Stimulated activated CD4-positive, alpha-beta T cell treated with anti-CD3 and anti-CD28 coated beads, Interleukin-15, amount 100 ng/mL, for 24 hours (primary cell): ENCODE measurements at places on chromosomes 5 and 9.

DNA sequence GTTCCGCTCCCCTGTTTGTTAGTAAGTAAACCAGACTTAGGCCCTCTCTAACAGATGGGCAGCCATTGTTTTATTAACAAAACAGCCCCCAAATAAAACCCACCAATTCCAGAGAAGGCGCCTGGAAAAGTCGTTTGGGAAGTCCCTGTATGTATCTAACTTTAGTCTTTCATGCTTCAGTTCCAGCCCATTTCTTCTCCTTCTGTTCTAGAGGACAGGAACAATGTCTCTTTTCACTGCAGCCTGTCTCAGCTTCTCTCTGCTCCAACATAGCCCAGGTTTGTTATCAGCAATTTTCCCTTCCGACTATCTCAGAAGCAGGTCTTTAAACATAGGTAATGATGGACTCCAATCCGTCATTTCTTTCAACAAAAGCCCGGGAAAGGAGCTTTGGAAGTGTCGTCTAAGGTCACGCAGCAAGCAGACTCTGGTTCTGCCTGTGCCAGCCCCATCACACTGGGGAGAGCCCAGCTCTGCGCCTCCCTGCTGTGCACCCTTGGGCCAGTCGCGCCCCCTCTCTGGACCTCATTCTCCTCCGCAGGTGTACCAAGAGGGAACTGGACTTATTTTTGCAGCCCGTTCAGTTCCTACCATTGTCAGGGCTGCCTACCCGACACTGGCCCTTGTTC lies 9.6 kb upstream of the AKNA start:
- DNase-seq = no peak

- no peak for DNase-seq
Observed at GRCh38 chr5:135094339-135095051, 60.5 kb upstream of the PITX1 start.

DNA sequence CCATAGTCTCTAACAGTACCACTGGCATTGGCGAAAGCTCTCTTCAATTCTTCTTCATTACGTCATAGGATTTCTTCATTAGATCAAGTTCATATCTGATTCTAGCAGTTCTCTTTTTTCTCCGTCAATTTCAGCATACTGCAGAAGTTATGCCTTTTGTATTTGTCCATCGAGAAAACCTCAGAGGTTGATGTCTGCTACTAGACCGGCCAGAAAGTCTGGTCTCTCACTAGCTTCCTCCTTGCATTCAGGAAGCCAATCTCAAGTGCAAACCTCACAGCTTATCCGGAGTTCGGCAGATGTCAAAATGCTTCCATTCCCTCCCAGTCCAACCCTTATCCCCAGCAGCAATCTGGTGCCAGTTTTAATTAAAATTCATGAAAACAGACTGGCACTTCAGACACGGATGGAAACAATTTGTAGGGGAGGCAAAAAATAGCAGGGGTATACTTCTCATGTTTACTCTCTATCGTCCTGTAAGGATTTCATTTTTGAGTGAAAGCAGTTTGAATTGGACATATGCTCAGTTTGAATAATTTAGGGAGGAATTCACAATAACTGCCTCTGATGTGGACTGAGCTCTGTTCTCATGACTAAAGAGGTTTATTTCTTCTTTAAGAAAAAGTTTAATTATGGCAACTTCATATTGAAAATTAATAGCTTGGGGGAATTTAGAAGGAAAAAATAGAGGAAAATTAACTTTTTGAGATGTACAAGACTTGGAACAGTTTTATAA lies 56.4 kb upstream of the TMC1 start:
- DNase-seq = no peak

DNA sequence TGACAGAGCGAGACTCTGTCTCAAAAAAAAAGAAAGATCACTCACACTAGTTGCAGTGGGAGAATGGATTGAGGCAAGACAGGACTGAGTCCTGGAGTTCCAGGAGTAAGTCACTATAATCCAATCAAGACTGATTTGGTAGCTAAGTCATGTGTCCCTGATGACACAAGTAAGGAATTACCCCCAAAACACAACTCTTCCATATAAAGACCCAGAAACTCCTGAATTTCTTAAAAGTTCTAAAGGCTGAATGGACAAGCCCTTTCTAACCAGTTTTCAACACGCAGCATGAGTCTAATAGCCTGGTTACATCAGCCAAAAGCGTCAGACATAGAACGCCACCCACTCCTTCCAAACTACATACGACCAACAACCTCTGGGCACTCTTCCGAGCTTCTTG lies 2.5 kb downstream of the ZFP62 start:
- DNase-seq = no peak

DNA sequence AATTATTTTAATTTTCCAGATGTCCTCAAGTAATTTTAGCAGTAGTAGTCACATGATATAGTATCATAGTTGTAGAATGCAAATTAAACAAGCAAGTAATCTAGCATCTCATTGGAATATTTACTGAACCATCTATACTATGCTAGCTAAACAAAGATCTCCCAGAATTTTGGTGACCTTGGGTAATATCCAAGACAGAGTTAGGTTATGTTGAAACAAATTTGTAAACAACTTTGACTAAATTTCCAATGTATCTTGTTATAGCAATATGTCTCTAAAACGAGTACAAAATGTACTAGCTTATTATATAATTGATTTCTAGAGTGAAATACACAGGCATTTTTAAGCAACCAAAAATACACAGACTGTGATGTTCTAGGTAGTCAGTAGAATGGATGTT lies 41.5 kb downstream of the VCAN start:
- DNase-seq = no peak

- DNase-seq = no peak
Observed at GRCh38 chr5:10445352-10445751, 3.7 kb downstream of the ROPN1L start.

GRCh38 chr5:113128082-113128481 lies 151.5 kb downstream of the DCP2 start:
- DNase-seq = no peak

DNA sequence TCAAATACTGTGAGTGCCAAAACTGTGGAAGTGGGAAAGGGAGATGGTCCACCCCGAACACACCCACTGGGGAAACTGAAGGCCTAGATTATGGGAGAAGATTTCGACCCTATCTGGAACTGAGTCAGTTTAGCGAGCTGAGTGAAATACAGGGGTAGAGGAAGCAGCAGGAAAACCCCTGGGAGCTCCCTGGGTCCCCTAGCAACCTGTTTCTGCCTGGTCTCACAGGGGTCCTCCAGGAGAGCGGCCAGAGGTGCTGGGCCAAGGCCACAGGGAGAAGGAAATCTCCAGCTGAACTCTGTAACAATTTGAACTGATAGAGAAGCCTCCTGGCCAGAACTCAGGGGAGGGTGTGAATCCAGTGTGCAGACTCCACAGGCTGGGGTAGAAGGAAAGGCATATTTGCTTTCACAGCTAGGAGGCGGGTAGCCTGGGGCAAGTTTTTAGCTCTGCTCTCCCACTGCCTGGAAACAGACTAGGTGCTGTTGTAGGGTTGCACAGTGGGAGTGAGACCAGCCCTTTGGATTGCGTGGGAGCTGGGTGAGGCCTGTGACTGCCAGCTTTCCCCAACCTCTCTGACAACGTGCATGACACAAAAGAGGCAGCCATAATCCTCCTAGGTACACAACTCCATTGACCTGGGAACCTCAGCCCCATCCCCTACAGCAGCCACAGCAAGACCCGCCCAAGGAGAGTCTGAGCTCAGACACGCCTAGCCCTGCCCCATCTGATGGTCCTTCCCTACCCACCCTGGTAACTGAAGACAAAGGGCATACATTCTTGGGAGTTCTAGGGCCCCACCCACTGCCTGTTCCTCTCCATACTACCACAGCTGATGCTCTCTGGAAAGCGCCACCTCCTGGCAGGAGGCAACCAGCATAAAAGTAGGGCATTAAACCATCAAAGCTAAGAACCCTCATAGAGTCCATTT lies 78.8 kb upstream of the GPBP1 start:
- peak; percentile 21 for DNase-seq

DNA sequence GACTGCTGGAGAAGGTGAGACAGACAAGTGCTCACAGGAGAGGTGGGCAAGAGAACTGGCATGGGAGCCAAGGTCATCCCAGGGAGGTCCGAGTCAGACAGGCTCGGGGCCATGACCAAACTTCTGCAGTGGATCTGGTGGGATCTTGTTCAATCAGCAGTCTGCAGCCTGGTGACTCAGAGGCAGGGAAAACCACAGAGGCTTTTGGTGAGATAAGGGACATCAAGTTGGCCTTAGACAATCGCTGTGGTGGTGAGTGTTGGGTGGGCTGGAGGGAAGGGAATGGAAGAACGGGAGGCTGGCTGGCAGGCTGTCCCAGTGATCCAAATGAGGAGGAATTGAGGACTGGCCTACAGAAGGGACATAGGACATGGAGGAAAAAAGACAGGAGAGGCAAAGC lies 123.8 kb downstream of the TMEM174 start:
- no peak for DNase-seq

DNA sequence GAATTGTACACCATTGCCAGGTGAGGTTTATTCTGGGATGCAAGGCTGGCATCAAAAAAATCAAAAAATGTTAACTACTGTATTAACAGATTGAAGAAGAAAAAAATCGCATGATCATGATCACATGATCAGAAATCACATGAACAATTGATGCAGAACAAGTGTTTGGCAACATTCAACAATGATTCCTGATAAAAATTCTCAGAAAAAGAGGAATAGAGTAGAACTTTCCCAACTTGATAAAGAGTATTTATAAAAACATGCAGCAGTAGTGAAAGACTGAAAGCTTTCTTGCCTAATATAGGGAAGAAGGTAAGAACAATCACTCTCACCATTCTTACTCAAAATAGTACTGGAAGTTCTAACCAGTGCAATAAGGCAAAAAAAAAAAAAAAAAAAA lies 16.4 kb downstream of the SLCO4C1 start:
- no peak for DNase-seq

DNA sequence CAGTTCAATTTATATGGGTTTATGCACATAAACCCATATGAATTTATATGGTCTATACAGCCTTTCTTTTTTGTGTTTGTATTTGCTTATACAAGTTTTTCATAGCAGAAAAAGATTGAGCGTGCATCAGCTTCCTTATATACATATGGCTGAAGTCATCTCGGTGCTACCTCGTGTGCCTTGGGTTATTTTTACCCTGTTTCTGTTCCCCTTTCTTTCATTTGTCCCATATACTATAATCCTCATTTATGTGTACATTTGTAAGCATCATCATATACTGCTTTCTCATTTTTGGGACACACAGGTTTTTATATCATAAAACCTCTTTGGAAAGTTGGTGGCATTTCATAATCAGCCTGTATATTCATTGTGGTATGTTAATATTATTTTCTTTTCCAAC lies 107.8 kb upstream of the ADAMTSL1 start:
- no peak for DNase-seq

GRCh38 chr9:93161786-93162562 lies 22.0 kb upstream of the WNK2 start:
- DNase-seq = no peak
